ENCODE measurements at places on chromosomes 5 and 9. TPM values are rescaled to one million over a fixed set of nuclear protein-coding genes. Genes with fewer than 3 reads are reported as not detected.

GRCh38 chr9:93509084-93509483, 55.7 kb upstream of the FAM120AOS start:
- H3K4me3 ChIP-seq: no peak overlapping the region
- DNase-seq: no peak
- no peaks in the 10 kb centered on the region for H3K36me3 ChIP-seq

The CYLC2 gene
- total RNA-seq: not detected

GRCh38 chr5:56640763-56641406, 174.5 kb upstream of the MAP3K1 start:
- H3K4me3 ChIP-seq: no peak overlapping the region
- H3K27me3 ChIP-seq: peaks cover 9% of the 10 kb centered on the region
- DNase-seq: no peak
- no peak overlapping the region for H3K27ac ChIP-seq
- H3K4me1 ChIP-seq: peaks cover 3% of the 10 kb centered on the region

DNA sequence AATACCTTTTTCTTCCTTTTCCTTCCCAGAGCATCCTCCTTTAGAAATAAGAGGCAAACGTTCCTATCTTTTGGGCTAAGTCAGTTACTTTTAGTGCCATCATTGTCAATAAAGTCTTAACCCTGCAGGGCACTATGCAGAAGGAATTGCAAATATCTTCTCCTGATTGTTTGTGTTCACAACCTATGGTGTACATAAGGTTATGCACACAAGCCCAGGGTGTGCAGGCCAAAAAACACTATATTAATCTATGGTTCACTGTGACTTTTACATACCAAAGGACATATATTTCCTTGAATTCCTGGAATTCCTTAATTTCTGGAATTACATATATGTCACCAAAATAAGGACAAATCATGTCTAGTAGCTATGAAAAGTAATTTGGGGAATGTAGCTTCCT, 493.5 kb downstream of the MTRR start:
- no peaks in the 10 kb centered on the region for H3K27me3 ChIP-seq
- H3K36me3 ChIP-seq: no peaks in the 10 kb centered on the region
- no peak for DNase-seq
- H3K4me1 ChIP-seq: no peaks in the 10 kb centered on the region
- no peak overlapping the region for H3K4me3 ChIP-seq
- no peak overlapping the region for H3K27ac ChIP-seq

- peak overlapping the region; percentile 96 for H3K4me3 ChIP-seq
- H3K27me3 ChIP-seq: no peaks in the 10 kb centered on the region
- peak overlapping the region; percentile 93 for H3K27ac ChIP-seq
- H3K4me1 ChIP-seq: peaks cover 4% of the 10 kb centered on the region
Observed at GRCh38 chr9:128372188-128372641, 1.0 kb downstream of the URM1 start.

DNA sequence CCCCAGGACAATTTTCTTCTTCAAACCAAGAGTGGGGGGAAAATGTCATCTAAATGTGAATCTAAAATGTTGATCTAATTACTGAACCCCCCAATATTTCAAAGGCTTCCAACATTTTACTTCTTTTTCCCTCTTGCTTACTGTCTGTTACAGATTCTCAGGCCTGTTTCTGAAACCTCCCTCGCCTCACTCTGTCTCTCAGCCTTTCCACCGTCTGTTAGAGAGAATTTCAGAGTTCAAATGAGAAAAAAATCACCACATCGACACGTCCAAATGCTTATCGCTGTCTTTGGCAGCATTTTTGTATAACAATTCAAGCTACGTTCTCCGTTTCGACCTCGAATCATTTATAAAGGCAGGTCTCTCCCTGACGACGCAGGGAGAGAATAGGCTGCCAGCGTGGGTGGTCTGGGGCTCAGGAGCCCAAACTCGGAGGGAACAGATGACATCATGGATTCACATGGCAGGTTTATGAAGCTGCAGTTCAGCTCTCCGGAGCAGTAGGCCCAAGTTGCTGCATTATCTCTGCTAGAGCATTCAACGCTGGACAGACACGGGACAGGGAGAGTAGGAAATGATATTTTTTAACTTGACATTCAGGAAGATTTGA, 139.8 kb downstream of the GAS1 start:
- H3K4me3 ChIP-seq: no peak overlapping the region
- DNase-seq: no peak
- H3K36me3 ChIP-seq: no peaks in the 10 kb centered on the region
- no peaks in the 10 kb centered on the region for H3K27me3 ChIP-seq
- H3K27ac ChIP-seq: no peak overlapping the region
- no peaks in the 10 kb centered on the region for H3K4me1 ChIP-seq

DNA sequence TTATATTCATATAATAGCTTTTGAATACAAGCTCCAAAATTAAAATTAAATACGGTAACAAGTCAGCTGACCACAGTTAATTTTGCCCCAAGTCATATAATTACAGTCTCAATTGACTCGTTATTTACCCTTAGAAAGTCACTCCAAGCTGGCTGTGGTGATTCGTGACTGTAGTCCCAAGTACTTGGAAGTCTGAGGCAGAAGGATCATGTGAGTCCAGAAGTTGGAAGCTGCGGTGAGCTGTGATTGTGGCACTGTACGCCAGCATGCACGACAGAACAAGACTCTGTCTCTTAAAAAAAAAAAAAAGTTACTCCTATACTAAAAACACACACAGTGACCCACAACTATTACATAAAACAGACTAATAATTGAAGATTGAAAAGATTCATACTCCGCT, 31.6 kb upstream of the DTWD2 start:
- peaks cover 3% of the 10 kb centered on the region for H3K27me3 ChIP-seq
- no peak for DNase-seq
- no peaks in the 10 kb centered on the region for H3K4me1 ChIP-seq
- H3K4me3 ChIP-seq: no peak overlapping the region
- no peaks in the 10 kb centered on the region for H3K36me3 ChIP-seq
- no peak overlapping the region for H3K27ac ChIP-seq

The PCDHB14 gene
- total RNA-seq: 0.80 TPM

DNA sequence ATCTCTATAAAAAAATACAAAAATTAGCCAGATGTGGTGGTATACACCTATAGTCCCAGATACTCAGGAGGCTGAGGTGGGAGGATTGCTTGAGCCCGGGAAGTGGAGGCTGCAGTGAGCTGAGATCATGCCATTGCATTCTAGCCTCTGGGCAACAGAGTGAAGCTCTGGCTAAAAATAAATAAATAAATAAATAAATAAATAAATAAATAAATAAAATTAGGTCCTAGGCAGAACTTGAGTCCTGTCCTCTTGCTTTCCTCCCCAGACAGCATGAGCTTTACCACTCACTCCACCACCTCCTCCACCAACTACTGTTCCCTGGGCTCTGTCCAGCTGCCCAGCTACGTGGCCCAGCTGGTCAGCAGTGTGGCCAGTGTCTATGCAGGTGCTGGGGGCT, 31.6 kb upstream of the SPZ1 start:
- H3K36me3 ChIP-seq: no peaks in the 10 kb centered on the region
- no peak overlapping the region for H3K4me3 ChIP-seq
- no peak for DNase-seq
- H3K27me3 ChIP-seq: no peaks in the 10 kb centered on the region
- no peaks in the 10 kb centered on the region for H3K4me1 ChIP-seq

The IRX1 gene
- not detected for total RNA-seq

- no peaks in the 10 kb centered on the region for H3K36me3 ChIP-seq
- no peaks in the 10 kb centered on the region for H3K4me1 ChIP-seq
- DNase-seq: no peak
- H3K27ac ChIP-seq: no peak overlapping the region
- H3K27me3 ChIP-seq: no peaks in the 10 kb centered on the region
Observed at GRCh38 chr5:51968756-51969155, 585.5 kb downstream of the ISL1 start.

- no peak overlapping the region for H3K27ac ChIP-seq
- no peak overlapping the region for H3K4me3 ChIP-seq
- H3K27me3 ChIP-seq: no peaks in the 10 kb centered on the region
- no peaks in the 10 kb centered on the region for H3K4me1 ChIP-seq
- DNase-seq: no peak
Observed at GRCh38 chr5:142235050-142235797, 89.6 kb downstream of the SPRY4 start.
